ENCODE measurements at places on chromosomes 16 and 17.

DNA sequence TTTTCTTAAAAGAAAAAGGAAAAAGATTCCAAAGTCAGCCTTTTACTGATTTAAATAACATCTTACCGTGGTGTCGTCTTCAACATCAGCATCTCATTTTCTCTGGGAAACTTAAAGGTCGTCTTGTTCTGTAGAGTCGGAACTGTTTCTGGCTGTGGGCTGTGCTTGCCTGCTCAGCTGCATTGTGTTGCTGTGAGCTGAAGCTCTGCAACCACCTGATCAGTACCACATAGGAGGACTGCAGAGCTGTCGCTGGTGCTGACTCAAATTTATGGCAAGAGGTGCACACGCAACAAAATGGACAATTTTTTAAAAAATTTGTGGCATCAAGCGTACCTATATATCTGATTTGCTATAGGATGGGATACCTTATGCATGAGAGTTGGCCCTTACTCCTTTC lies at the start of gene OMG:
OMG (minus strand) TSS at position 150 of the 400 bp plus-strand sequence. CDS start 908 bp downstream, outside the sequence.
- DNase-seq, result no peak

- no peak for DNase-seq
Observed at GRCh38 chr16:21645261-21645721, 7.1 kb downstream of the IGSF6 start.

DNA sequence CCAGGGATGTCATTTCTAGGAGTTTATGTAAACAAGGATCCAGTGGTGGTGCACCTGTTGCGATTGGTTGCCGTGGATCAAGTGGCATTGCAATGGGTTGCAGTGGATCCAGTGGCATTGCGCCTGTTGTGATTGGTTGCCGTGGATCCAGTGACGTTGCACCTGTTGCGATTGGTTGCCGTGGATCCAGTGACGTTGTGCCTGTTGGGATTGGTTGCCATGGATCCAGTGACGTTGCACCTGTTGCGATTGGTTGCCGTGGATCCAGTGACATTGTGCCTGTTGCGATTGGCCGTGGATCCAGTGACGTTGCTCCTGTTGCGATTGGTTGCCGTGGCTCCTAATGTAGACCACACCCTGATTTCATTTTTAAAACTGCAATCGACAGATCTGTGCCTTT lies 56.2 kb upstream of the CRISPLD2 start:
- no peak for DNase-seq

DNA sequence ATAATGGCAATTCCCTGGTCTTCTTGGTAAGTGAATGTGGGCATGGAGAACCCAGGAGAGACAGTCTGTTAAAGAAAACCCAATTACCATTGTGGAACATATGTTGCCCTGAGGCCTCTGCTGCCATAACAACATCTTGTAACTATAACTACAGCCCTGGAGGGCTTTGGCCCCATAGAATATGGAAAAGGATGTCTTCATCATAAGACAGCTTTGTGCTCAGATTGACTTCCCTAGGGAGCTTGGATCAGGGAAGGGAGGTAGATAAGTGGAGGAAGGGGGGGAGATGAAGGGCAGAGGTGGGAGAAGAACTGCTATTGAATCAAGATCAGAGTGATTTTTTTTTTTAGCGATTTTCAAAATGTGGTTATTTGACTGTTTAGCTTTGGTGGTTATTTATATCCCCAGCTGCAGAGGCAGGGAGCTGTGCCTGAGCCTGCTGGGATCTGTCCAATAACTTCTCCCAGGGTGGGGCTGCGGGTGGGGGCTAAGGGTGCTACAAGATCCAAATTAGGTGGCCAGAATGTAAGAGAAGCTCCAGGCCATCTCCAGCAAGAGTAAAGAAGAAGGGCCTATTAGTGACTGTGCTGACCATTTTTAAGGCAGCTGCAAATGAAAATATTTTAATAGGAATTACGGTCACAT lies 5.3 kb upstream of the KAT7 start:
- DNase-seq, result peak; percentile 74

- no peak for DNase-seq
Observed at GRCh38 chr17:75191584-75191983, 8.8 kb upstream of the SUMO2 start.

DNA sequence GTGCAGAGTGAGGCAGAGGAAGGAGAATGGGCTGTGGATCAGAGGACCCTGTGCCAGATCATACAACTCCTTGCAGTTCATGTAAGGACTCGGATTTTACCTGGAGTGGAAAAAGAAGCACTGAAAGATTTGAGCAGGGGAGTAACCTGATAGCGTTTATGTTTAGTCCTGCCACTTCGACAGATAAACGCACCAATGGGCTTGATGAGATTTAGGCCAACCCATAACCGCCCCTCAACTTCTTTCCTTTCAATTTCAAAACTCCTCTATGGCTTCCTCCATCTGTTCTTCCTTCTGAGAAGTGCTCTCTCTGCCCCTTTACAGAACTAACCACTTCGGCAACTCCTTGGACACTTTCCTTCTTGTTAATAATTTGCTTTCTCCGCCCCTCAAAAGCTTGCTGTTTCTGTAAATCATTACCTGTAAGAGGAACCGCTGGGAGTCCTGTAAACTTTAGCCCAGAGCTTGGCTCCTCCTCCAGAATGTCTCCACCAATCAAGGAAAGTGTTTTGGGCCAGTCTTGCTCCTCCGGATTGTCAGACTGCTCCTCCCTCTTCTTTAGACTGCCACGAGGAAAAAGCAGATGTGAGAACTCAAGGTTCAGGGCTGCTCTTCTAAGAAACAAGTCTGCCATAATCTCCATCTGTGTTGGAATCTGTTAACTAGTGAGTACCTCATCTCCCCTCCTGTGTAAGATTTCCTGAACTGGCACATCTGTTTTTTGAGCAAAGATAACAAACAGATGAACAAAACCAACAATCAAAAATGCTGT lies at the start of gene ACSM3:
ACSM3 (plus strand) TSS at position 554 of the 772 bp plus-strand sequence. CDS start 6,021 bp downstream, outside the sequence.
- DNase-seq, result no peak

DNA sequence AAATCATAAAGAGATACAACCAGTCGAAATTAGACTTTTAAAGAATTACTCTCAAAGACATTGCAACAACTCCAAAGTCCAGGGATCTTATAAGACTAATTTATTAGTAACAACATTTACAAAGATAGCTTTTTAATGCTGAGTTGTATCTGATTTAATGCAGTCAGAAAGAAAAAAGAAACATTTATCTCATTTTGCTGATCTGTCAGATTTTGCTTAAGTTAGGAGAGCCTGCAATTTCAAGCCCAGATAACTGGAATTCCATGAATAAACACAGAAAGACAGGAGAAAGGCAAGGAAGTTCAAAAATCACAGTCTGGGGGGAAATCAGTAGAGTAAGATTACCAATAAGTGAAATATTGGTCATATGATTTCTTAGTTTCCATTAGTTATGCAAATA lies 22.9 kb downstream of the SLFN11 start:
- no peak for DNase-seq

DNA sequence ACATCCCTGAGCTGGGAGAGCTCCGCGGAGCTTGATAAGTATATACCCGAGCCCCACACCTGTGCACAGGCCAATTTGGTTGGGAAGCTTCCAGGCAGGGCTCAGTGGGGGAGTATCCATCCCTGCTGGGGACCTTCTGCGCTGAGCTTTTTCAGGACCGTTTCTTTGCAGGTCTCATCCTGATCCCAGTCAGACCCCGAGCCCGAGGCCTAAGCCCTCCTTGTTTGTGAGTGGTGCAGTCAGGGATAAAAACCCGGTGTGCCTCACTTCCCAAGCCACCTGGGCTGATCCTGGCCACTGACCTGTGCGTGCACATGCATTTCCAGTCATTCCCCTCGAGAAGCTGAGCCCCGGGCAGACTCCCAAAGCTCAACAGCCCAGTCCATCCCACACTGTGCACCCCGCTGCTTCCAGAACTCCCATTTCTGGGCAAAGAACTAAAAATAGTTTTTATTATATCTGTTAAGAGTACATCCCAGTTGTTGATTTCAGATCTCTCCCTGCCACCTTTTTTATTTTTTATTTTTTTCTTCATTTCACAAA lies 27.3 kb upstream of the NAT9 start:
- DNase-seq, result no peak

DNA sequence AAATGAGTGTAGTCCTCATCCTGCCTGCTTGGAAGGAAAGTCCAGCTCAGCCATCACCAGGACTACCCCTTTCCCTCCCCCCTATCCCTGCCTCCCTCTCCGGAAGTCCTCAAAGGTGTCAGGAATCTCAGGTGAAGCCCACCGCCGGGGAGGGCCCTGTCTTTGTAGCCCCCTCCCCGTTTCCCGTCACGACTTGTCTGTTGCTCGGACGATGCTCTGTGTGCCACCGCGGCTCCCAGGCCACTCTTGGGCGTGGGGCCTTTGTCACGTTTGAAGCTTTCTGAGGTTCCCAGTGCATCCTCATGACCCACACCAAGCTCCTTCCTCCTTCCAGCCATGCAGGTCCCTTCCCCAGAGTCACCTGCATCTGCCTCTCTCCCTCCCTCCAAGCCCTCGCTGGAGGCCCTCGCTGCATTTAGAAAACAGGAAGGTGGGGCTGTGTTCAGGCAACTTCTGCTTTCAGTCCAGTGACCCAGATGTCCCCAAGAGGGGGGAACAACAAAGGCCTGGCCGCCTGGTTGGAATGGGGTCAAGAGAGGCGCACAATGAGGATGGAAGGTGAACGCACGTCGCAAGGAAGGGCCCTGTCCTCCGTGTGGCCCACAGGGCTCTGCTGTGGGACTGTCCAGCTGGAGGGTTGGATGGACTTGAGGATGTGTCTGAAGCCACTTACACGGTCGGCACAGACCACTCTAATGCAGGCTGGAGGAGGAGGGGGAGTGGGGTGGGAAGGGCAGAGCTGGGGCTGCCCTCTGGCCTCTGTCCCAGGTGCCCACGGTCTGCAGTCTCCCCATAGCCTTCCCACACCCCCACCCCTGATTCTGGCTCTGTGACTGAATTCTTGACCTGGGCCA lies 59.9 kb downstream of the OR1D5 start:
- no peak for DNase-seq

GRCh38 chr16:53131363-53132071 lies 76.7 kb downstream of the CHD9 start:
- no peak for DNase-seq

DNA sequence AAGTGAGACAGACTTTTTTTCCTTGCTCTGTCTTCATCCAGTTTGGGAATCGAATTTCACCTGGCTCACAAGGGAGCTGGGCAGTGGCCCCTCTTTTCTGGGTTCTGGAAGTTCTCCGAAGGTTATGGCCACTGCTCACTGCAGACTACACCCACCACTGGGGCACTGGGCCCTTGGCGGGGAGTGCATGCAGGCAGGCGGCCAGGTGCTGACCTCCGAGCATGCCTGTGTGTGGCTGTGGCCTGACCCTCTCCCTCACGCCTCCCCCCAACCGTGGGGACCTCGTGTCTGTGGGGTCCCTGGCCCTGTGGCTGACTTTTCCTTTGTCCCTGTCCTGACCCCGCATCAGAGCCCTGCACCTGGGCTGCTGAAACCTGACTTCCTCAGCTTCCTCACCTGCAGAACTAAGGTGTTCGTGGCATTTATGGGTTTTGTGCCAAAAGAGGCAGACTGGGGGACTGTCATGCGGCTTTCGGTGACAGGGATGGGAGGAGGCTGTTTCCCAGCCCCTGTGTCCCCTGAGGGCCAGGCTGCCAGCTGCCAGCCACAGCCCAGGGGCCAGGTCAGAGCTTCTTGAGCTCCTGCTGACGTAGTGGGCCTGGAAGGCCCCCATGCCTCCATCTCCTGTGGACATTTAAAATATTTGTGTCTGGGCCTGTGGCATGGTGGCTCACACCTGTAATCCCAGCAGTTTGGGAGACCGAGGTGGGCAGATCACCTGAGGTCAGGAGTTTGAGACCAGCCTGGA lies 21.4 kb downstream of the ASPSCR1 start:
- DNase-seq, result no peak

DNA sequence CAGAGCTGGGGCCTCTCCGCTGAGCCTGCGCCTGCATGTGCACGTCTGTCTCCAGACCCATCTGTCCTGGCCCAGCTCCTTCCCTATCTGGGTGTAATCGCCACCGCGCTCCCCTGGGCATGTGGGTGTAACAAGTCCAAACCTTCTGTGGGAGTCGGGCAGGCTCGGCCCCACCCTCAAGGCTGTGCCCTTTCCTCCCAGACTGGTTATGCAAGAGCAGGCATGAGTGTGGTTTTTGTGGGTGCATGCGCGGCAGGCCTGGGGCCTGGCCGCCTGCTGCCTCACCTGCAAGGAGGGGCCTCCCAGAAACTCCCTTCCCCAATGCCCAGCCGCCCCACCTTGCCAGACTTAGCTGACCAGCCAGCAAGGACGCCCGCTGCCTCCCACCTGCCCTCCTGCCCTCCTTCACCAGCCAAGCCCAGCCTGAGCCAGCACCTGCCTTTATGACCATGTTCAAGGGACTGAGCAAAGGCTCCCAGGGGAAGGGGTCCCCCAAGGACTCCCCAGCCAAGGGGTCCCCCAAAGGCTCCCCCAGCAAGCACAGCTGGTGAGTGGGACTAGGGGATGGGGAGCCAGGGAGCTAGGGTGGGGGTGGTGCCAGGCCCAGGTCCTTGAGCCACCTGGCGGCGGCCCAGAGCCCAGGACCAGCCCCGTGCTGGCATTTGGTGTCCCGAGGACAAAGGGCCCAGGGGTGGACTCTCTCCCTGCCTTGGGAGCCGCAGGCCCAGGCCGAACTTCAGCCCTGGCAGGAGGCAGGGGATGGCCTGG lies at the start of gene EVPLL:
EVPLL (plus strand) TSS at position 342 of the 768 bp plus-strand sequence. CDS start 3,160 bp downstream, outside the sequence.
- DNase-seq, result peak; percentile 13

DNA sequence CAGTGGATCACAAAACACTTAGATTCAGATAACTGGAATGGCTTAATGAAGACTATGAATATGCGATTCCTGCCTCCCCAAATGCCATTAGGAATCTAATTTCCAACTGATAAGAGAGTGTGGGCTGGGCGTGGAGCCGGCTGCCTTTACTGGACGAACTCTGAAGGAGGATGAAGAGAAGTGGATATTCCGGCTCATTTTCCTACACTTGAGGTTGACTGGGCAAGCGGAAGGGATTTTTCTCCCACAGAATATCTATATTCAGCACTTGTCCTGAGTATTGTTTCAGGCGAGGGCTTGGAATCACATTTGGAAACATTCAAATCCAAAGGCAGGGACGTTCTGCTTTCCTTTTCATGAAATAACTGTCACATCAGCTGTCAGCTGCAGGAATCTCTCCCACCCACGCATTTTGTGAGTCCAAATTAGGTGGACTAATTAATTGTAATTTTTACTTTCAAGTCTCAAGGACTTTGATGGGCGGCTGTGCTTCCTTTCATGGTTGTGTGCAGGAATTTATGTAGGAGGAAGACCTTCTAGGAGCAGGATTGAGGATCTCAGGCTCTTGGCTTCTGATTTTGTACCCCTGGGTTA lies 138.5 kb downstream of the PITPNC1 start:
- no peak for DNase-seq

GRCh38 chr17:21280081-21280518 lies 4.4 kb upstream of the MAP2K3 start:
- peak; percentile 75 for DNase-seq

DNA sequence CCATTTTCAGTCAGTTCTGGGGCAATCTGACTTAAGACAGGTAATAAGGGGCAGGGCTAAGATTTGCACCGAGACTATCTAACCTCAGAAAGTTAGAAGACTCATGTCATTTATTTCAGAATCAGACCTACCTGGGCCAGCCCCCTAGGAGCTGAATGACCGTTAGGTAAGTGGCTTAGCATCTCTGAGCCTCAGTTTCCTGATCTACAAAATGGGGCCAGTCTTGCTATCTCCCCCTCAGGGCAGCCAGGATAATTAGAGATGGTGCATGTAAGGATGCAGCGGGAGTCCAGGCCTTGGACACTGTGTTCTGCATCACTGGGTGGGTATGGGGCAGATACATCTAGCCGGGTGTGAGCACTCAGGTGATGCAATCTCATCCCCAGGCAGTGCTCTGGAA lies 10.4 kb upstream of the METTL22 start:
- DNase-seq, result no peak

GRCh38 chr16:79623062-79623461 lies 22.5 kb upstream of the MAF start:
- DNase-seq, result no peak

GRCh38 chr17:67377488-67378453 lies 690 bp downstream of the PITPNC1 start:
- DNase-seq, result peak; percentile 51
